ENCODE measurements at places on chromosomes 5 and 9.
A peak's percentile ranks its signal among the peaks of the same experiment; 100 is the strongest.

- DNase-seq = no peak
Observed at GRCh38 chr5:135238622-135239452, 160.2 kb downstream of the MACROH2A1 start.

- DNase-seq = no peak
Observed at GRCh38 chr5:127608077-127608660, 40.7 kb upstream of the CTXN3 start.

GRCh38 chr5:150637245-150638052, 3.0 kb upstream of the SYNPO start:
- no peak for DNase-seq

DNA sequence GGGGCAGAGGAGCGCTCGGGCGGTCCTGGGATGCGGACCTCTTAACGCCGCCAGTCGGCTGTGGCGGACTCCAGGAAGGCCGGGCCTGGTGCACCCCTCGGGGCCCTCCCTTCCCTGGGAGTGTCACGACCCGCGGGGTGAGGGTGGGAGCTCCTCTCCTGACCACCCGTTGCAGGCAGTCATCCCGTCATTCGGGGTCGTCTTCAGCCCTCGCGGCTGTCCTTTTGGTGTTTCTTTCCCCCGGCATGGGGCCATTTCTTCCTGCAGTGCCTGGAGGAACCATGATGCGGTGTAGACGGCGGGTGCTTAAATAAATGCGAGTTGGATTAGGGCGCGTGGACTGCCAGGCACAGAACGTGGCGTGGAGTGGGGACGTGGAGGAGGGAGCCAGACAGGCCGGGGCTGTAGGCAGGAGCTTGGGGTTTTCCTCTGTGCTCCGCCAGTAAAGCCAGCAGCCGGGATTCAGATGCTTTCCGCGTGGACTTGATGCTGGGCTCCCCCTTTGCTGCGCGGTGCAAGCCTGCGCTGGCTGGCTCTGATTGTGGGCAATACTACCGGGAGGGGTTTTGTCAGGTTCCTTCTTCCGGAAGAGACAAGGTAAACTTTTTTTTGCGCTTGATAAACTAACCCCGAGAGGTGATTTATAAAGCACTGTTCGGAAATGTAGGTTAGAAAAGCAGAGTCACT, 868 bp downstream of the KDM4C start:
- peak; percentile 13 for DNase-seq

GRCh38 chr9:86096386-86096785, 3.0 kb downstream of the GOLM1 start:
- DNase-seq = no peak
